ENCODE measurements at places on chromosomes 3 and 15.
A peak's percentile ranks its signal among the peaks of the same experiment; 100 is the strongest.

GRCh38 chr3:82103241-82103640 lies 341.8 kb upstream of the GBE1 start:
- DNase-seq, result no peak

GRCh38 chr15:67543348-67543718 lies 830 bp downstream of the MAP2K5 start:
- no peak for DNase-seq

DNA sequence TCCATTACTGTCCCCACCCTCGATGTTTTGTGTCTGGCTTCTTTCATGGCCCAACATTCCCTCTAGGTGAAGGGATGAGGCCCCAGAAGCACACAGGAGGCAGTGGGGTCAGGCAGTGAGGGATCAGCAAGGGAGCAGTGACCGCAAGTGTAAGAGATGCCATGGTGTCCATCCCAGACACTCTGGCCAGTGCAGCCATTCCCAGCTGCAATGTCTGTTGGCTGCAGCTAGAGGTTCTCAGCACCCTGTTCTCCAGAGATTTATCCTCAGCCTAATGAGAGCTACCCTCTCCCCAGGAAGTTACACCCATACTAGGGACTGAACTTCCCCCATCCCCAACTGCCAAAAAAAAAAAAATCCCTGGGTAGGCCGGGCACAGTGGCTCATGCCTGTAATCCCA lies 40.2 kb downstream of the TRANK1 start:
- no peak for DNase-seq

GRCh38 chr3:14481646-14482036 lies 58.5 kb downstream of the GRIP2 start:
- no peak for DNase-seq

DNA sequence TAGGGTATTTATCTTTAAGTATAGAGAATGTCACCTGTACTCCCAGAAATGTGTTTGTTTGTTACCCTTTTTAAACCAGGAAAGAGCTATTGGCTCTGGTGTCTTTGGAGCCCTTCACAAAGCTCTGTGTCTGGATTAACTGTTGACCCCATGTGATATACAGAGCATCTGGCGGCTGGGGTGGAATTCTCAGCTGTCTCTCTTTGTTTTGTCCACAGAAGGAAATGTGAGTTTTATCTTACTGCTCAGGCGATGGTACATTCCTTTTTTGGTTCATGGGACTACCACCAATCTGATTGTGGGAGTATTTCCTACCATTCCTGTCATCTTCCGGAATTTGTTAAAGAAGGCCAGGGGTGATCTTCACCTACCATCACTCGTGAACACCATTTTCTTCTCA lies 120.3 kb downstream of the AKAP13 start:
- no peak for DNase-seq

DNA sequence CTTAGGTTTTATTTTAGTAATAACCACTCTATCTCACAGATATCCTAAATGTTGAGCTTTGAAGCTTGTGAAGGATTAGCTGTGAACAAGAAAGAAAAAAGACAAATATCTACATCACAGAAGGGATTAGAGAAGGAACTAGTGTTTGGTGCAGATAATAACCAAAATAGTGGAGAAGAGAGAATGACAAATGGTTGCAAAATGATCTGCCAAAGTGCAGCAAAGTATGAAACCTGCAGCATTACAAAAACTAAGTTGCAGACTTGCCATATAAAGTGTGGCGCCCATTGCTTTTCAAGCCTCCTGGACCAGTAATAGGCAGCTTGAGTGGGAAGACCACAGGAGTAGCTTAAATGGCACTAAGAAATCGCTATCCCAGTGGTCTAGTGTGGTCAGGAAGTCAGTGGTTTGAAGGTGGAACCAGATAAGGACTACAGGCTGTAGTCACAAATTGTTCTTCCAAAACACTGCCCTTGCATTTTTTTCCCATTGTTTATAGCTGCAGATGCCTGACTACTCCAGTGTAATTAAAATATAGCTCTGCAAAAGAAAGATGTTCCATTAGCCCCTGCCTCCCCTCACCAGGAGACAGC lies 20.7 kb downstream of the TPM1 start:
- no peak for DNase-seq

GRCh38 chr3:84566256-84566655 lies 392.5 kb upstream of the CADM2 start:
- no peak for DNase-seq

- no peak for DNase-seq
These were observed 57.2 kb upstream of the UBE2E1 start for GRCh38 chr3:23748398-23749110.

GRCh38 chr15:101501703-101502373 lies 12.3 kb upstream of the PCSK6 start:
- peak; percentile 90 for DNase-seq

DNA sequence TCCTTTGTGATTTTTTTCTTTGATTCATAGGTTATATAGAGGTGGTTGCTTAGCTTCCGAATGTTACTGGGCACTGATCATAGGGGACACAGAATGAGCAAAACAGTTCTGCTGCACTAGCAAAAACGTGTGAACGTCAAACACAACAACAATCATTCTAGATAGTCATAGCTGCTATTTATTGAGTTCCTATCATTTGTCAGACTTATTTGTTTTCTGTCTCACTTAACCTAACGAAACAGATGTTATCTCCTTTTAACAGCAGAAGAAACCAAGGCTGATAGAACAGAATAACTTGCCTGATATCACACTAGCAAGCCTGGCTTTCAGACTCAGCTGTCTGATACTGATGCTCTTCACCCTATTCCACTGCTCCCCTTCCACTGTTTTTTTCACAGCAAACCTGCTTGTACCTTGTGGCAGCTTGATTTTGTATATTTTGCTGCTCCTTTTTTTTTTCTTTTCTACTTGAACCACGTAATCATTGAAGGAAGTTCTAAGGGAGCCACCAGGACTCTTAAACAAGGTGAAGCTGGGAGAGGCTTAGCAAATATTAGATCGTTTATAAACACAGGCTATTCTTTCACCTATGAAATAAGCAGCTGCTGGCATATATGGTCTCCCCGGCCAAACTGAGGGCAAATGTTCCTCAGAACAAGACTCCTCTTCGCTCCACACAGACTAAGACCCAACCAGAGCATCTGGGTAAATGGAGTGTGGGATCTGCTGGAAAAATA lies 78.8 kb downstream of the MCF2L2 start:
- DNase-seq, result no peak

DNA sequence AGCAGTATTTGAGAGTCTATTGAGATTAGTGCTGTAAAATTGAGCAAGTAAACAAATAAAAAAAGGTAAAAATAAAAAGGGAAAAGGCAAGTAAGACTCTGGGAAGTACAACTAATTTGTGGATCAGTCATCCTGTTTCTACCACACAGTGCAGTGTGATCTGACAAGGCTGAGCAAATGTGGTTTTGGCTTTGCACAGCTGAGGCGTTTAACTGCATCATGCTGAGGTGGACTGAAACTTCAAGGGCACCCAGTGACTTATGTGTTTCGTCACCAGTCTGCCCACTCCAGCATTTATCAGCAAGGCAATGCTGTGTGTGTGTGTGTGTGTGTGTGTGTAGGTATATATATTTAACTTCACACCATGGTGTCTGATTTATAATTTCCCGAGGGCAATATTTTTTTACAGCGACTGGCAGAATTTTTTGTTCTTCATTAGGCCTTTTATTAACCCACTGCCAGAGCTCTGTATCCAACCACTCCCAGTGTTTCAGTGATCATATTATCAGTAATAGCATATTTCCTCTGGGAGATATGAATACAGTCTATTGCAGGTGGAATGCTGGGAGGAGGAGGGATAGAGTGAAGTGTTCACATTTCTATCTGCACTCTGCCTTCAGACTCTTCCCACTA lies 131.5 kb upstream of the SATB1 start:
- no peak for DNase-seq

GRCh38 chr3:99774467-99774866 lies 43.2 kb upstream of the CMSS1 start:
- DNase-seq, result no peak

DNA sequence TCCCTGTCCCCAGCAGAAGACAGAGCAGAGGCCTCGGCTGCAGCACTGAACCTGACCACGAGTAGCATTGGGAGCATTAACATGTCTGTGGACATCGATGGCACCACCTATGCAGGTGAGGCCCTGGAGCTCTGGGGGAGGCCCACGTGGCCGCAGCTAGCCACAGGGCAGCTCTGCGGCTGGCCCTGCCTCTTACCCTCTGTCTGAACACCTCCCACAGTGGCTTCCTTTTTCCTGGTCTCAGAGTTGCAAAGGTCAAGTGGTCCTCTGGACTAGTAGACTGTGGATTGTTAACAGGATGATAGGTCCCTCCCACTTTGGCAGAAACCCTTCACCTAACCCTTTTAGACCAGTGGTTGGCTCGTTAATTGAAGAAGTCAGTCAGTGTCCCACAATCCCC lies 22.5 kb upstream of the CLK3 start:
- no peak for DNase-seq

- no peak for DNase-seq
These were observed 82.3 kb downstream of the SEMA5B start for GRCh38 chr3:122945230-122945629.

DNA sequence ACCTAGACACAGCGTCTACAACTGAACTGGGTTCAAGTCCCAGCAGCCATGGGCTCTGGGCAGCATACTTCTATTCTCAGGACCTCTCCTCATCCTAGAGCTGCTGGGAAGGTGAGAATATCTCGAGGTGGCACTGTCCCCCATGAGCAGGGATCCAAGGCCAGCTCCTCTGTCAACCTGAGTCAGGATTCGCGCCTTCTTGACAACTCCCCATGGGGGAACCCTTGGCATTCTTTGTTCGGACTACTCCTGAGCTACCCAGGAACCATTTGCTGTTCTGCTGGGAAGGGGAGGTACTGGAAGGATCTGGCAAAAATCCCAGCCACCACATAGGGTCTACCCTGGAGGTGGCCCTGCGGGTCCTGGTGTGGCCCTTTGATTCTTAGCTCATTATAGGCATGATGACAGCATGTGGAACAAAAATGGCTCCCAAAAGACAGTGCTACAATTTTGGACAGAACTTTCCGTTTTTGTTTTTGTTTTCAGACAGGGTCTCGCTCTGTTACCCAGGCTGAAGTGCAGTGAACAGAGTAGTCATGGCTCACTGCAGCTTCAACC lies 22.3 kb downstream of the PLXNB1 start:
- DNase-seq, result no peak

- no peak for DNase-seq
These were observed 324.1 kb upstream of the ICE2 start for GRCh38 chr15:60803059-60803458.

DNA sequence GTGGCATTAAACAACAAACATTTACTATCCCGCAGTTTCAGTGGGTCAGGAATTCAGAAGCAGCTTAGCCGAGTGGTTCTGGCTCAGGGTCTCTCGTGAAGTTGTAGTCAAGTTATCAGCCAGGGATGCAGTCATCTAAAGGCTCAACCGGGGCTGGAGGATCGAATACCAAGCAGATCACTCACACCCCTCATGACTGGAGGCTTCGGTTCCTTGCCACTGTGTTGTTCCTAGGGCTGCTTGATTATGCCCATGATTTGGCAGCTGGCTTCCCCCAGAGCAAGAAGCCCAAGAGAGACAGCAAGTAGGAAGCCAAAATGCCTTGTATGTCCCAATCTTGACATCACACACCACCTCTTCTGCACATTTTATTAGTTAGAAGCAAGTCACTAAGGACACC lies 33.9 kb upstream of the CDCP1 start:
- DNase-seq, result no peak

GRCh38 chr15:77409259-77410156 lies 10.4 kb downstream of the PEAK1 start:
- DNase-seq, result no peak

DNA sequence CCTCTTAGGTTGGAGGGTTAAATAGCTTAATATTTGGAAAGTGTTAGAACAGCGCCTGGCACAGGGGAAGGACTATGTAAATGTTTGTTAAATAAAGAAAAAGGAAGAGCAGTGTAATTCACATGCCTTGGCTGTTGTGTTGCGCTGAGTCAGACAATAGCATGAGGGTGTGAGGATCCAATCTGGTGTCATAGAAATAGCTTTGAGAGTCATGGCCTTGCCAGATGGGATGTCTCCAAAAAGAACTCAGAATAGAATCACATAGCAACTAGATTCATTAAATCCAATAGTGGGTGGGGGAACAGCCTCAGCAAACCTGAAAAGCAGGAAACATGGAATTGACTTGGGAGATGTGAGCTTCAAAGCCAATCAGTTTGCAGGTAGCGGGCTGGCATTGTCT lies 3.9 kb upstream of the RBSN start:
- DNase-seq, result no peak

DNA sequence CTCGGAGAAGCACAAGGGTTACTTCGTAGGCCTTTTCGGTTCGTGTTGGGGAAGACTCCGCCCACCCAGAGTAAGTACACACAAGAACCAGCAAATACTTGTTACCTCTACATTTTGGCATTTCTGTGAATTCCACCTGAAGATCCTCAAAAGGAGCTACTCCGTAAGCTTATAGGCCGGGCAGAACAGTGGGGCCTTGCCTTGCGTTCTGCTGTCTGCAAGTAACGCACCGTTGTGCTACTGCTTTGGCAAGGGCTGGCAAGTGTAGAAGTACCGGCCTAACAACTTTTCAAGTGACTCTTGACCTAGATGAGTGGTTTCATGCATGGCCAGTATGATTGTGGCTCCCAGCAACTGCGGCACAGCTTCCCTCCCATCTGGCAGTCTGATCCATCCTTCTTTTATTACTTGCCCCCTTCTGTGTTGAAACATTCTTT lies 6.4 kb upstream of the DNAAF4 start:
- no peak for DNase-seq

GRCh38 chr15:94240480-94240879 lies 9.1 kb downstream of the MCTP2 start:
- no peak for DNase-seq

GRCh38 chr3:148790851-148791735 lies 36.5 kb upstream of the CPB1 start:
- DNase-seq, result no peak

DNA sequence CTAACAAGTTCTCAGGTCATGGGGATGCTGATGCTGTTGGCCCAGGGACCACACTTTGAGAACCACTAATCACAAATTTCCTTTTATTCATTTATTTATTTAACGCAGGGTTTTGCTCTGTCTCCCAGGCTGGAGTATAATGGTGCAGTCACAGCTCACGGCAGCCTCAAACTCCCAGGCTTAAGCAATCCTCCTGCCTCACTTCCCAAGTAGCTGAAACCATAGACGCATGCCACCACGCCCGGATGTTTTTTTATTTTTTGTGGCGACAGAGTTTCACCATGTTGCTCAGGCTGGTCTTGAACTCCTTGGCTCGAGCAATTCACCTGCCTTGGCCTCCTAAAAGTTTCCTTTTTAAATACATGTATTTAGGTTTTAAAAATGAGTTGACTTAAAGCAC lies 20.7 kb upstream of the ISLR2 start:
- DNase-seq, result no peak

GRCh38 chr3:115788921-115789470 lies 165.7 kb downstream of the GAP43 start:
- no peak for DNase-seq

Data from hematopoietic multipotent progenitor cell treated with erythropoietin and hydrocortisone succinate and interleukin-3 and kit ligand, for 17 days (in vitro differentiated cells).